ENCODE measurements at places on chromosomes 4 and X.
A peak's percentile ranks its signal among the peaks of the same experiment; 100 is the strongest.

DNA sequence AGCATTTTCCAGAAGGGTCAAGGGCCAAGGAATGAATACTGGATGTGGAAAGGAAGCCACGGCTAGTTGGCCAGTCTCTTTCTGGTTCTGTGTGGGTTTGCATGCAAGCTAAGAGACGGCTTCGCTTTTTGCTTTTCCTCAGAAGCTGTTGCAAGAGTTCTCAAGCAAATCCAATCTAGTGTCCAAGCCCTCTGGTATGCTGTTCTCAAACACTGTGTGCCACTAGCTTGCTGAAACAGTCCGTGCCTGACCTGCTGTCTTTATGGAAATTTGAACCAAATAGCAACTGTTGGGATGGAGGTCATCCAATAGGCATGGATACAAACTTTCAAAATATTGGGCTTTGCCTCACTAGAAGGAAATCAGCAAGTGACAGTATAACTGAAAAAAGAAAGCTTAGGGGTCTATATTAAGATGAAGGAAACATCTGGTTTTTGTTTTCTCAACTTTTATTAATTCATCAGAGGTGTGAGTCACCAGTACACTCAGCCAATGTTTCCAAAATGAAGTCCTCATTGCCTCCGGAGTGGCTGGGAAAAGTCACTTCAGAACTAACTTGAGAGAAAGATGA is 70.5 kb downstream of the SLC9A6 start:
- DNase-seq: no peak

DNA sequence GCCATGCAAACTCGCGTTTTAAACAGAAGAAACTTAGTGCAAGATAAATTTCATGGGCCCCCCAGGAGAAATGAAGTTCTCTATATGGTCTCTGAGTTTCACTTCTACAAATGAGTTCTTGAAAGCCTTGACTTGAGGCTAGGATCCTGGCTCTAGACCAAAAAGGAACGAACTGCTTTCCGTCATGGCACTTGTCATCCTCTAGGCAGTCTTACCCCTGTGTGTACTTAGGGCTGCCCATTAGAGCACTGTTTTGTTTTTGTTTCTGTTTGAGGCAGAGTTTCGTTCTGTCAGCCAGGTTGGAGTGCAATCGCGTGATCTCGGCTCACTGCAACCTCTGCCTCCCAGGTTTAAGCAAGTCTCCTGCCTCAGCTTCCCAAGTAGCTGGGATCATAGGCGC is 29.0 kb downstream of the RNF4 start:
- DNase-seq: no peak

- DNase-seq: peak; percentile 72
Measured at GRCh38 chr4:140095694-140096482, 58.1 kb downstream of the MAML3 start.

GRCh38 chr4:55107054-55107453 is 18.3 kb downstream of the KDR start:
- no peak for DNase-seq

DNA sequence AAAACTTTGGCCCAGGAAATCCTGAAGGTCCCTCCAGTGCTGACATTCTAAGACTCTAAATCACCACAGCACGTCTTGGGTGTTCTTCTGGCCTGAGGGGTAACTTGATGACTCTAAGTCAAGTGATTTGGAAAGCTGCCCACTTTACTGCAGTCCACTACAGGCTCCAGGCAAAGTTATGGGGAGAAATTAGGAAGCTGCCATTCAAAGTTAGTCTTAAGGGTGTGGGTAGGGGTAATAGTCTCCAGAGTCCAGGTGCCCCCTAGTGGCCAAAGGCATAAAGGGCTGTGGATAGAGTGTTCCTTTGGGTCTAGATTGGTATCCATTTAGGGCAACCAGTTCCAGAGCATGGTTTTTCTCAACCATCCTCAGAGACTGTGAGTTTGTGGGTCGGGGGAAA is 38.7 kb upstream of the SLC16A2 start:
- DNase-seq: peak; percentile 54

DNA sequence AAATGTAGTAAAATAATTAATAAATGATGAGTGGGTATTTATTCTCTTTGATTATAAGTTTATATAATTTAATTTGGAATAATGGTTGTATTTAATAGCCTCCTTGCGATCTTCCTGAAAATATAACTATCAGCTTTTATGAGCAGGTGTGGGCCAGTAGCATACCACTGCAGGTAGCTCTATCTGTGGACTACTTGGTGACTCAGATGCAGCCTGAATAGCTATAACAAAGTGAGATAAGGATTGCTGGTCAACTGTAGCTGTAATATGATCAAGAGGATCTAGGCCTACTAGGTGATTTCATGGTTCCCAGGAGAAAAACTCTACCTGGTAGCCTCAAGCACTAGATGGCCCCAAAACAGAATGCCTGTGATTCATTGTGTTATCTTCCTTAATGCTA is 47.1 kb upstream of the BMP15 start:
- DNase-seq: no peak

All from activated CD4-positive, alpha-beta memory T cell treated with anti-CD3 and anti-CD28 coated beads, Interleukin-2, amount 10 ng/mL, durations not matched to agents 7 days and 5 days (primary cell).